ENCODE measurements at places on chromosomes 6 and 20.
A peak's percentile ranks its signal among the peaks of the same experiment; 100 is the strongest.

DNA sequence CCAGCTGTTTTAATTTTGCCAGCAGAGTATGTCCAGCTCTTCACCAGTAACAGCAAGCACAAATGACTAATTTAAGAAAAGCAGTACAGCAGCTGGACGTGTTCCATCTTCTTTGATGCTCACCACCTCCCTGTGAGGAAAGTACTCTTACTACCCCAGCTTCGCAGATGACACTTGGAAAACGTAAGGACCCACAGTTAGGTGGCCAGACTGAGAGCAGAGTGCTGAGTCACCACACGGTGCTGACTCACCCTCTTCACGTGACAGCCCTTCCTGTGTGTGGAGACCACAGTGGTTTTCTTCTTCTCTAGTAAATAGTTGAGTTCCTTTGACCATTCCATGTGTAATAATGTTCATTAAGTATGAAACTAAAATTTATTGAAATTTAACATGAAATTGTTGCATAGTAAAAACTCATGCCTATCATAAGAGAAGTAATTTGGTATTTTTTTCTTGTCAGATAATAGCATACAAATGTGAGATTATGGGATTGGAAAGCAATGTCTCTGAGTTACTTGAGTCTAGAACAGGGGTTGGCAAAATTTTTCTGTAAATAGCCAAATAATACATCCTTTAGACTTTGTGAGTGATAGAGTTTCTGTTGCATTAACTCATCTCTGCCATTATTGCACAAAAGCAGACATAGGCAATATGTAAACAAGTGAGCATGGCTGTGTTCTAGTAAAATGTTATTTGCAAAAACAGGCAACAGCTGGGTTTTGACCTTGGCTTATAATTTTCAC is 76.6 kb downstream of the SLX4IP start:
- DNase-seq: peak; percentile 98

DNA sequence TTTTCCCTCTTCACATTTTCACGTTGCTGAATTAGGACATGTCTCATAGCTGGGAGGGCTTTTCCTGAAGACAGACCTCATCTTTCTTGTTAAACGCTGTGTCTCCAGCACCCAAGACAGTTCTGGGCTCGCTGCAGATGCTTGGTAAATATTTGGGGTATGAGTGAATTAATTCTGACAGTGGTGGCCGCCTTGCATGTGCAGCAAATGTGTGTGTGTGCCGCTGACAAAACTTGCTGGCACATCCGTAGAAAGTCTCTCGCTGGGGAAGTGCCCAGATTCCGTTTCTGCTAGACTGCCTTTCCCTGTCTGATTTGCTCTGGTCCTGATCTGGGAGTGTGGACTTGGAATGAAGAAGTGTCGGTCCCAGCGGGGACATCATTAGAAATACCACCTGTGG is 48.2 kb upstream of the ZNFX1 start:
- DNase-seq: peak; percentile 64

DNA sequence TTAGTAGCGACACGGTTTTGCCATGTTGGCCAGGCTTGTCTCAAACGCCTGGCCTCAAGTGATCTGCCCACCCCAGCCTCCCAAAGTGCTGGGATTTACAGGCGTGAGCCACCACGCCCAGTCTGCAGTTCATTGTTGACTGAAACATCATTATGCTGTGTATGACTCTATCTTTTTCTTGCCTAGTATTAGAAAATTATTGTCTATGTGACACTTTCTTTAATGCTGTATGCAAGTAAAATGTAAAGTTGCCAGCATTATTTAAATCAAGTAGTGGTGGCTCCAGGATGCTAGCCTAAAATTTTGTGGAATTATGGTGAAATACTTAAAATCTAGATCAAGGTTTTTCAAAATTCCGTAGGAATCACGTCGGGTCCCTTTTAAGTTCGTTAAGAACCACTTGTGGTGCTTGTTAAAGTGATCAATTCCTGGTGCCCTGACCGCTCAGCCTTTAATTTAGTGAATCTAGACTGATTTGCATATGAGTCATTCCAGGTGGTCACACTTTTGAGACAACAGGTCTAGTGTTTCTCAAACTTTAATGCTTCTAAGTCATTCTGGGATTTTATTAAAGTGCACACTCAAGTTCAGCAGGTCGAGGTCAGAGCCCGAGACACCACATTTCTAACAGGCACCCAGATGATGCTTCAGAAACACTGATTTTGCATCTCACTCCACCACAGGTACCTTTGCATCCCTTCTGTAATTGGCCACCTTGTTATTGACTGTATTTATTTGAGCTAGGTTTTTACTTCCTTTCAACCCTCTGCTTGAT is 132.6 kb upstream of the MTHFD1L start:
- no peak for DNase-seq

- no peak for DNase-seq
Measured at GRCh38 chr6:3939964-3940363, 90.8 kb downstream of the FAM50B start.

DNA sequence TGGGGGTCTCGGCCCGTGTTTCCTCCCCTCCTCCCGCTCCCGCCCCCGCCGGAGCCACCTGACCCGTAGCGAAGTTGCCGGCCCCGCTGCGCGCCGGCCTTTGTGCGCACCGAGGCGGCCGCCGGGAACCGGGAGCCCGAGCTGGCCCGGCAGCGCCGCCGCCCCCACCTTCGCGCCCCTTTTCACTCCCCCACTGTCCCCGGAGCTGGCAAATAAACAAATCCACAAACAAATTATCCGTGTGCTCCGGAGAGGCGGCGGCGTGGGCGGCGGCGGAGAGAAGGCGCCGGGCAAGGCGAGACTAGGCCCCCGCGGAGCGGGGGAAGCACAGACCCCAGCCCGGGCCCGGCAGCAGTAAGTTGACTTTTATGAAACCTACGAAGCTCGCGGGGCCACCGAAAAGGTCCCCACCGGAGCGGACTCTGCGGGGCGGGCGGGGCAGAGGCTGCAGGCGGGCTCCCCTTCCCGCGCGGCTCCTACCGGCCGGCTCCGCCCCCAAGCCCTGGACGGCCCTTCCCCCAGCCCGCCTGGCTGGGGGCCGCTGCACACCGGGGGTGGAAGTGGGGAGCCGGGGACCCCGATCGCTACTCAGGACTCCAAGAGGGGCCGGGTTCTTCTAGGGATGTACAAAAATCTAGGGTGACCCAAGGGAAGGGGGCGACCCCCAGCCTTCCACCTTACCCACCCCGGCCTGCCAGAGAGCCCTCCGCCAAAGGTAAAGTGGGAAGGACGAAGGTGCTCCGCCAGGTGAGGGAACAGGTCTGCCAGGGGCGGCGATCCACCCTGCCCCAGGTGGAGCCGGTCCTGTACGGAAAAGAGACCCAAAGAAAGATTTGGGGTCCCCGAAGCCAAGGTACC is 40.7 kb downstream of the YTHDF1 start:
- DNase-seq: no peak

DNA sequence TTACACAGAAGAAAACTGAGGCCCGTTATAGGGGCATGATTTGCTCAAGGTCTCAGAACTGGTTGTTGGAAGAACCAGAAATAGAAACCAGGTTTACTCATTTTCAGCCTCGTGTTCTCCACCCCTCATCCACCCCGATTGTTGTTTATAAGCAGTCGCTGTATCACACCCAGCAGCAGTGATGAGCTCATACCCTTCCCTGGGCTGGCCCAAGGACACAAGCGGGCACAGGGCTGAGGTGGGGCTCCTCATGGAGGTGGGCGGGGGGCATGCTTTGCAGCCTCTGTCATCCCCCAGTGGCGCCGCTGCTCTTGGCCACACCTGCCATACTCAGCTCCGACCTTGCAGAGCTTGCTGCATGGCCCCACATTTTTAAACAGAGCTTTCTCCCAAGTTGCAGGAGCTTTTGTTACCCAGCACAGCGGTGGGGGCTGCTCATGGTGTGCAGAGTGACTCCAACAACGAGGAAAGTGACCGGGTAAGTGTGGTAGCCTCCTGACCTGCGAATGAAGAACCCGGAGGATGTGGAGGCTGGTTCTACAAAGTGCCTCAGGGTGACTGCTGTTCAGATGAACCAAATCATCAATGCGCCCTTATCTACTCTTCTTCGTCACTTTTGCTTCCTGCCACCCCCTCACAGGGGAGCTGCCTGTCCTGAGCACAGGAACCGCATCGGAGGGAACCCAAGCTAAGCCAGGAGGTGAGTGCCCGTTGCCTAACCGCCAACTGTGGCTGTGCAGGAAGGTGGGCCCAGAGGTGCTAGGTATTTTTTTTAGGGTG is 43.6 kb upstream of the NKX2-2 start:
- DNase-seq: no peak

- no peak for DNase-seq
Measured at GRCh38 chr6:167405778-167406532, 81.1 kb downstream of the TTLL2 start.

- peak; percentile 54 for DNase-seq
Measured at GRCh38 chr6:22366214-22366613, 69.4 kb upstream of the PRL start.

- peak; percentile 64 for DNase-seq
Measured at GRCh38 chr6:33694401-33694931, 17.0 kb downstream of the UQCC2 start.

DNA sequence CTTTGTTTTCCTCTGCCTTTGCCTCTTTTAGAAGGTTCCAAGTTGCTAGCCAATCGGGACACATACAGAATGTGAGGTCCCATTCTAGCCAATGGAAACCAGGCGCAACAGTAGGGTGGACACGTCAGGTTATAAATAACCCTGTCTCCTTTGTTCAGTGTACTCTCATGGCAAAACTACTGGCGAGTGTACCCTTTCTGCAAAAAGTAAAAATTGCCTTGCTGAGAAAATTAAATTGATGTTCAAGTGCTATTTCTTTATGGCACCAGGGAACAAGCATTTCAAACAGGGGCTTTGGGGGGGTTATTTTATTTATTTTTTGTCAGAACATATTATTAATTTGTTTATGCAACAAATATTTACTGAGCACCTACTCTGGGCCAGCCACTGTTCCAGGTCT is 123.6 kb upstream of the SRSF6 start:
- DNase-seq: no peak

- peak; percentile 82 for DNase-seq
Measured at GRCh38 chr6:108133594-108134179, 32.1 kb upstream of the NR2E1 start.

- no peak for DNase-seq
Measured at GRCh38 chr6:160861824-160862223, 129.7 kb upstream of the MAP3K4 start.

DNA sequence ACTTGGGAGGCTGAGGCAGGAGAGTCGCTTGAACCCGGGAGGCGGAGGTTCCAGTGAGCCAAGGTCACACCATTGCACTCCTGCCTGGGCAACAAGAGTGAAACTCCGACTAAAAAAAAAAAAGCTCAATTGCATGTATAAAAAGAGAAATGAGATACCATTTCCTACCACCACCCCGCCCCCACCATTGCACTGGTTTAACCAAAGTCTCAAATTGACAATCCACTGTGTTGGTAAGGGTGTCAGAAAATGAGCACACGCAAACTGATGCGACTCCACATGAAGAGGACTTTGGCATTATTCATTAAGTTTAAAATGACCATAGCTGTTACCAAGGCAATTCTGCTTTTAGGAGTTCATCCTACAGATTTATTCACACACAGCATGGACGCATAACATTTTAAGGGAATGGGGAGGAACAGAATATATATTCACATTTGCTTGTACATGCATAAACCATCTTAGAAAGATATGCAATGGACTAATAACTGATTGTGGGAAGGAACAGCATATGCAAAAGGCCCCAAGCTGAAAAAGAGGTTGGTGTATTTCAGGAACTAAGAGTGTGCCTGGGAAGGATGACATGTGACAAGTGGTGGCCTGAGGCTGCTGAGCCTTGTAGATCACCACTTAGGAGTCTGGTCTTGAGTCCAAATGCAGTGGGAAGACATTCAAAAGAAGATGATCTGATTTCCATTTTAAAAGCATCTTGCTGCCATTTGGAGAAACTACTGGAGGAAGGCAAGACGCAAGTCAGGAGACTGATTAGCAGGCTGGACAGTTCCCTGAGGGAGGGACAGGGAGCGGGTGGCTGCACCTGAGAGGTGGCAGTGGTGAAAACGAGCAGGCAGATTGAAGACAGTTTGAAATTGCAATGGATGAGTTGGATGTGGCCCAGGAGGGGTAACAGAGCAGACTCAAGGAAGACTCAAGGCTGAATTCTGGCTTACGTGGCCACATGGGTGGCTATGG is 37.2 kb upstream of the PTPN1 start:
- DNase-seq: no peak

GRCh38 chr6:107629548-107630129 is 139.7 kb downstream of the SOBP start:
- DNase-seq: no peak

DNA sequence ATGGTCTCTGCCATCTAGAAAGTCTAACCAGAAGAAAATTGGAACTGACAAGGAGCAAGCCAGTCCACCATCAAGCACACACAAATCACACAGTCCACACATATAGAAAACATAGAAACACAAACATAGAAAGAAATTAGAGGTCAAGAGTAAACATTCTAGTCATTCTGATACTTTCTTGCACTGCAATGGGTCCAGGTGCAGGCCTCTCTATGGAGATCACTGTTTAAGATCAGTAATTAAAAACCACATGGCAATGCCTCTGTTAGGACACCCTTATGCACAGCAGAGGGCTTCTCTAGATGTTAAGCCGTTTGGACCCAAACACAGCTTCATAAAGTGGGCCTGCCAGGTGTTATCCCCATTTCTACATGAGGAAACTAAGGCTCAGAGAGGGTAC is 42.8 kb upstream of the SLC22A23 start:
- no peak for DNase-seq

GRCh38 chr6:149320796-149321195 is 3.3 kb downstream of the TAB2 start:
- no peak for DNase-seq

DNA sequence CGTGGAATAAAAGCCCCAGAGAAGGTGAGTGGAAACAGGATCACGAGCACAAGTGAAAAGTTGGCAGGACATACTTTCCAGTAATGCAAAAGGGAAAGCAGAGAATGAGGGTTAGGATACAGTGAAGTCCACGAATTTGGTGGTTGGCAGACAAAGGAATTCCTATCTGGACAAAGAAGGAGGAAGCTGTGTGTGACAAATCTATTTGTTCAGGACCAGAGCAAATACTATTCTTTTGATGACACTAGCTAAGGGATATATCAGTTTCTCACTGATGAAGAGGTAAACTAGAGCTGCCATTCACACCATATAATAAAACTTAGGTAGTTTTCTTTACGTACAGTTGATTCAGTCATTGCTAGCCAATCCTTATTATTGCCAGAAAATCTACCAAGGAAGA is 156.8 kb upstream of the GRIK2 start:
- DNase-seq: no peak

GRCh38 chr6:15496345-15497131 is 166.3 kb downstream of the DTNBP1 start:
- DNase-seq: no peak

- DNase-seq: no peak
Measured at GRCh38 chr20:45138561-45139300, 14.5 kb upstream of the WFDC12 start.
